Stimulated activated CD4-positive, alpha-beta T cell treated with anti-CD3 and anti-CD28 coated beads, Interleukin-1b, Interleukin-23, amount 100 ng/mL, for 1 hour (primary cell): ENCODE measurements at places on chromosomes 1 and 21.

DNA sequence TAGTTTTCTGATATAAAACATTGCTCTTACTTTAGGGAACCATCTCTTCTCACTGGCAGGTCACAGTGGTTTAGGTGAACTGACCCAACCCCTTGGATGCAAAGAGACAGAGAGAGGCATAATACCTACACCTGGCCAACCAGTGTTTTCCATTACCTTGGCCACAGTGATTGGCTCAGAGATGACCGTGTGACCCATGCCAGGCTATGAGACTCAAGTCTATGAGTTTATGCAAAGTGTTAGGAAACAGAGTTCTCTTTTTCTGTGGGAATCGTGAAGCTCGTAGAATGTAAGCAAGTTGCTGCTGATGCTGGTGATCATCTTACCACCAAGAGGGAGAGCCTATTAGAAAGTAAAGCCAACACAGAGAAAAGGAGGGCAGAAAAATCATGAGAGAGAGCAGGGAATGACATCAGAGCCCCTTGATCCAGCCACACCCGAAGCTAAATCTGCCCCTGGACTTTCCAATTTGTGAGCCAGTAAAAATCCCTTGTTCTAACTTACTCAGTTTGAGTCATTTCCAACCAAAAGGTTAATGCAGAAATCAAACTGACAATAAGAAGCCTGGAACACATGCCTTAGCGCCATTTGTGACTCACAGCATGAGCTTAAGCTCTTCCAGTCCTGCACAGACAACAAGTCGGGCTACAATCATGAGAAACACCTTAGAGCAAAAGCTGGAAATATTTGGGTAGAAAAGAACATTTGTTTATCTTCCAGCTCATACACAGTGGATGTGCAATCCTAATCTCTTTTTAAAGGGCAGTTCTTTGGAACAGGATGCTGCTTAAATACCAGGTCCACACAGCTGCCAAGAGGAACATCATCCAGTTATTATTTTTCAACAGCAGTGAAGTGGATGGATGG, 81.3 kb upstream of the KAZN start:
- no peak for DNase-seq

DNA sequence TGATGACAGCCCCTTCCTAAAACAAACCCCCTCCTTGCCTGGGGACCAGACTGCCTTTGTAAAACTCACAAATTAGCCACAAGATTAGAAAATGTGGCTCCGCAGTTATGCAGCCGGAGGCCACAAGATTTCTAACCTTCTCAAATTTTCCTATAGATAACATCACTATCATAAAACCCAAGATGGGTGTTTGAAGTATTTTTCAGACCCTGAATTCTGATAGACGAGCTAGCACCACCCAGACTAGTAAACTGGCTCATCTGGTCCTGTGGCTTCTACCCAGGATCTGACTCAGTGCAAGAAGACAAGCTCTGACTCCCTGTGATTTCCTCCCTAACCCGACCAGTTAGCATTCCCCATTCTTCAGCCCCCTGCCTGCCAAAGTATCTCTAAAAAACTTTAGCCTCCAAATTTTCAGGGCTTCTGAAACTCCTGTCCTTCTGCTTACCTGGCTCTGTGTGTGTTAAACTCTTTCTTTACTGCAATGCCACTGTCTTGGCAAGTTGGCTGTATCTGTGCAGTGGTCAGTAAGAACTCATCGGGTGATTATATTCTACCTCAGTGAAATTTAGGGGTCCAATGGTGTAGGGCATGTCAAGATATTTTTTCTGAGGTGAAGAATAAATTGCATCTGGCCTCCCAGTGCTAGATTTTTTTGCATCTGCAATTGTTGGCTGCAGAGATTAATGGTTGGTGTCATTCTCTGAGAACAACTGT, 102.1 kb downstream of the S1PR1 start:
- no peak for DNase-seq

DNA sequence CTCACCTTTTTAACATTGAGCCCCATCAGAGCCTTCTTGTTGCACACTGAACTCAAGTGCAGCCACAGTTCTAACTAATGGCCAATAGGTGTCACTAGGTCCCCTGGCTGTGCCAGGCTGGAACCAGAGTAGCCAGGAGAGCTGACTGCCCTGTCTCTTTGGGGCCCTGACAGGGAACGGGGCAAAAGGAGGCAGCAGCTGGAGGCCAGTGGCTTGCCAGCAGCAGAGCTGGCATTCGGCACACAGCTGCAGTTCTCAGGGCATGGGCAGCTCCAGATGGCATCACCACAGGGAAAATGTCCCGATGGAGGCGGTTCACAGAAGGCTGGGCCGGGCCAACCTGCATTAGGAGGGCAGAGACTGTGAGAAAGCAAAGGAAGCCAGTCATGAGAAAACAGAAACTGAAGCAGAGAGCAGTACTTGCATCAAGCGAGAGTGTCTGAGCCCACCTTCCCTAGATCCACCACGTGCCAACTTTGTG, 188.6 kb downstream of the FCRL5 start:
- DNase-seq = no peak

DNA sequence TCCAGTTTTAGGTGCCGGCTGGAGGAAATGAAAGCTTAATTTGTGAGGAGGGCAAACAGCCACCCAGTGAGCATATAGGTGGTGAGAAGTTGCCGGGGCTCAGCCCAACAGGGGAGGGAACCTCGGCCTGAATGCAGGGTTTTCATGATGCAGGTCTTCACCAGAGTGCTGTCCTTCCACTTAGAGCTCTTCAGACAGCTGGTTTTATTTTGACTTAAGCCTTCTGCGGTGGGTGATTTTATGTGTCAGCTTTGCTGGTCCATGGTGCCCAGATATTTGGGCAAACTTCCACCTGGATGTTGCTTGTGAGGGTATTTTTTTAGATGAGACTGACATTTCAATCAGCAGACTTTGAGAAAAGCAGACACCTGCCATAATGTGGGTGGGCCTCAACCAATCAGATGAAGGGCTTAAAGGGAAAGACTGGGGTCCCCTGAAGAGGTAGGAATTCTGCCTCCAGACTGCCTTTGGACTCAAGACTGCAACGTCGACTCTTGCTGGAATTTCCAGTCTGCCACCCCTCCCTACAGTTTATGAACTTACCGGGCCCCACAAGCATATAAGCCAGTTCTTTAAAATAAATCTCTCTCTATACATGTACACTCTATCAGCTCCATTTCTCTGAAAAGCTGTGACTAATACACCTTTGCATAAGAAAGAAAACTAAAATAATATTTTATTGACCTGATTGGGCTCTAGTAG, 72.8 kb downstream of the RHOU start:
- DNase-seq = no peak

GRCh38 chr1:98964198-98964597, 40.5 kb downstream of the PLPPR5 start:
- DNase-seq = no peak

- no peak for DNase-seq
Observed at GRCh38 chr1:184555665-184556641, 169.1 kb downstream of the C1orf21 start.
